ENCODE measurements at places on chromosomes 13 and 19. TPM values are rescaled to one million over a fixed set of nuclear protein-coding genes. Genes with fewer than 3 reads are reported as not detected.

JSRP1 gene
- total RNA-seq: not detected

CLDND2 gene
- total RNA-seq: not detected

SYNE4 gene
- 0.63 TPM for total RNA-seq

UQCR11 gene
- 52.0 TPM for total RNA-seq

PLPP2 gene
- 0.63 TPM for total RNA-seq

TMEM238 gene
- total RNA-seq: not detected

CYP4F2 gene
- not detected for total RNA-seq
